ENCODE measurements at places on chromosomes 16 and 17.

DNA sequence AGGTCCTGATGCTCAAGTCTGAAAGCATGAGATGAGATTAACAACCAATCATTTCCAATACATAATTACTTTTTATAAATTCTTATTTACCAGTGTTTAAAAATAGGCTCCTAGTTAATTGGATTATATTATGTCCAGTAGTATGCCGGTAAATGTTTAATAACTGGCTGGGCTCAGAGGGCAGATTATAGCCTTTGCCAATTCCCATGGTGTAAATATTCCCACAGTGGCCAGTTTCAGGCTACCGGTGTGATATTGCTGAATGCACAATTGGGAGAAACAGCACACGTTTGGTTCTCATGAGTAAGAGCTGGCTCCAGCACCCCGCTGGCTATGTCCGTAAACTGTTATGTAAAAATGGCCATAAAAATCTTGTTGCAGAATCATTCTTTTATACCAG lies 167.6 kb downstream of the MRTFB start:
- DNase-seq = no peak

DNA sequence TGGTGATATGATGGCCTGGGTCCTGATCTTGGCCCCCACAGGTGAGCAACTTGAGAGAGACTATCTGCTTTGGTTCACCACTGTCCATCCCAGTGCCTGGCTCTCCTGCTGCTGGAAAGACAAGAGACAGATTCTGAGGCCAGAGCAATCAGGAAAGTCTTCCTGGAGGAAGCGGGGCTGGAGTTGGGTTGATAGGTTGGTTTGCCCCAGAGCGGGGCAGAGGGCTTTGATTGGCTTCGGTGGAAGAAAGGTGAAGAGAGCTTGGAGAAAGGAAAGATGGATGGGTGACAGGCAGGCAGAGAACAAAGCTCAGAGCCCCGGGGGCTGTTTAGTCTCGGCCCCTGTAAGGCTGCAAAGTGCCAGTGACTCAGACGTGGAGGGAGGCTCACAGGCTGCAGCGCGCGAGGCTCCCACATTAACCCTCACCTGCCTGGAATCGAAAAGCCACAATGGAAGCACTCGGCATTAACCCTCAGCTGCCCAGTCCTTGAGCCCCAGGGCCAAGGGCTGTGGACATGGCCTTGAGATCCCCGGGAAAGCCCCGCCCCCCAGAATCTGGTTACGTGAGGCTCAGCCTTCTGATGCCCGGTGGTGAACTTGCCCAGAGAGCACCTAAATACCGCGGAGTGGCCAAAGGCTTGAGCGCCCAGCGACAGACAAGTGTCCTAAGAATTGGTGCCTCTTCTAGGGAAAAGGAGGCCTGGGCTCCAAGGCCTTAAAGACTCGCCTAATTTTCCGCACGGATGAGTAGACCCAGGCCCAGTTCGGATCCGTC lies 996 bp upstream of the CPNE2 start:
- no peak for DNase-seq

DNA sequence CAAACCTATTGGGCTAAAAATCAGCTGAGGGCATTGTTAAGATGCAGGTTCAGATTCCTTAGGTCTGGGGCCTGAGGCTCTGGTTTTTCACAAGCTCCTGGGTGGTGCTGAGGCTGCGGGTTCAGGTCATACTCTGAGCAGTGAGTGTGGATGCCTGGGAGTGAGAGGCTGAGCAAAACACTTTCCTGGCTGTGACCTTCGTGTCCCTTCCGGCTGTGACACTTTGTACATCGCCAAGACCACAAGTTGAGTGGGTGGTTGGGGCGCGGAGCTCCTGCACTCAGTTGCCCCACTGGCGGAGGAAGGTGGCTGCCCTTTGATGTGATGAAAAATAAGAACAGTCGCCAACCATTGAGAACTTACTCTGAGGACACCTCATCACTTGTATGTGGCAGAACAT lies 24.8 kb downstream of the CCR7 start:
- DNase-seq = no peak

DNA sequence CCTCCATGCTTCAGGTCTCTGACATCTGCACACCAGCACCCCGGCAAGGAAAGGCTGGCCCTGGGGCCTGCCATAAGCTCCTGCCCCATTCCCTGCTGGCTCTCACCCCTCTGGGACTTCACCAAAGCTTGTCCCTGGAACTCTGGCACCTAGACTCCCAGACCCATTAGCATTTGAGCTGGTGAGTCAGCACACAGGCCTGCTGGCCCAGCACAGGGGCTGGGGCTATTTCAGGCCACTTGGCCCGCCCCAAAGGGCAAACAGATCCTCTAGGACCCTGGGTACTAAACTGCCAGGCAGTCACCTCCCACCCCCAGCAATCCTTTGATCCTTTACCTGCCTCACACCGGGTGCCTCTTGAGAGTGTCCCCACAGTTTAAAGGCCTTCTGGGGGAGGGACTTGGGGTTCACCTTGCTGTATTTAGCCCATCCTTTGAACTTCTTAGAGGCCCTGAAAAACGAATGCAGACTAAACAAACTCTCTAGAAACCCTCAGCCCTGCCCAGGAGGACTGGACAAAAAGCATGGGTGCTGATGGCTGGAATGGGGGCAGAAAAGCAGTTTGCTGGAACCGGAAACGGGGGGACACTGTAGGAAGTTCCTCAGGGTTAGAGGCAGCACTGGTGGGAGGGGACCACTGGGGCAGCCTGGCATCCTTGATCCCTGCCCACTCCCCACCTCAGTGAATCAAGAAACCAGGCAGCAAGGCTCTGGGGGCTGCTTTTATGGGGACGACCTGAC lies 3.2 kb upstream of the SAMD14 start:
- no peak for DNase-seq

DNA sequence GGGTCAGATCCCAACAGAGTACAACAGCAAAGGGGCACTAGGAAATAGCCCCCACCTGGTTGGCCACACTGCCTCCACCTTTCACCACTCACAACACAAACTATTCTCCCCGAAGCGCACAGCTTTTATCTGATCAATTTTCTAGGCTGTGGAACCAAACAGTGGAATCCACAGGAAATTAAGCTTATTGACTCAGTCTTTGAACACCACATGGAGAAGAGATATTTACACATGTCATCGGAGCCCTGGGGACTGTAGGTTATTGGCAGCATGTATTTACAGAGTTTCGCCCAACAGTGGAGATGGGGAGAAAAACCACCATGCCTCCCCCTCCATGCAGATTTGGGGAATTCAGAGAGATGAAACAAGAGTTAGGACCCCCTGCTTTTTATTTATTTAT lies 154.8 kb downstream of the XYLT1 start:
- DNase-seq = no peak

- DNase-seq = no peak
These were observed 580.8 kb upstream of the EEF2KMT start for GRCh38 chr16:5678371-5678770.

DNA sequence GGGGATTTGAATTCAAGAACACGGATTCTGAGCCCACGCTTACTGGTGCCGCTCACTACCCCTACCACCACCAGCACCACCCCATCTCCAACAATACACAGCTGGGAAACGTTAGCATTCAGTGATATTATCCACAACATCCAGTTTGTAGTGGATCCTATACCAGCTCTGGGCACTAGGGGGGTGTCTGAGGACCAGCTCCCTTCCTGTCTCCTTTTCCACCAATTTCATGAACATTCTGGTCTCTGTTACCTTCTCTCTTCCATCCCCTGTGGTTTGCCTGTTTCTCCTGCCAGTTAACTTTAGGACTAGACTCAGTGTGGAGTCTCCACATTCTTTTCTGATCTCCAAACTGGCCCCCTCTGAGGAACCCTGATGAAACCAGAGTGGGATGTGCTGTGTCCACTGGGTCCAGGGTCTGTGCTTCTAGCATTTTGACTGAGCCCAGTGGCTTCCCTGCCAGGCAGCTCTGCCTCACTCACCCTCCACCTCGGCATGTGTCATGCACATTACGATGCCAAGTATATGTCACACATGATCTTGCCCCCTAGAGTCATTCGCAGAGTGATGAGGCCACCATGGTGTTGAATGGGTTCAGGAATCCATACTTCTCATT lies 187.0 kb upstream of the CDH13 start:
- DNase-seq = no peak

GRCh38 chr16:51148678-51149228 lies 2.3 kb downstream of the SALL1 start:
- DNase-seq = no peak

DNA sequence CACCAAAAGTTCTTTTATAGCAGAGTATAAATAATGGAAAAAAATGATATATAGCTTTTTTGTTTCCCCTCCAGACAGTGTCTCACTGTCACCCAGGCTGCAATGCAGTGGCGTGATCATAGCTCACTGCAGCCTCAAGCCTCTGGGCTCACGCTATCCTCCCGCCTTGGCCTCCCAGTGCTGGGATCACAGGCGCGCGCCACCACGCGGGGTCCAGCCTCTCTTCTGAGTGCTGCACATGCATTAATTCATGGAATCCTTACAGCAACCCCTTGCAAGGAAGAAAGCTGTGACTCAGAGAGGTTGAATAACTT lies 18.0 kb upstream of the ZNF629 start:
- no peak for DNase-seq

- no peak for DNase-seq
These were observed 58.8 kb upstream of the MAF start for GRCh38 chr16:79659344-79659743.

DNA sequence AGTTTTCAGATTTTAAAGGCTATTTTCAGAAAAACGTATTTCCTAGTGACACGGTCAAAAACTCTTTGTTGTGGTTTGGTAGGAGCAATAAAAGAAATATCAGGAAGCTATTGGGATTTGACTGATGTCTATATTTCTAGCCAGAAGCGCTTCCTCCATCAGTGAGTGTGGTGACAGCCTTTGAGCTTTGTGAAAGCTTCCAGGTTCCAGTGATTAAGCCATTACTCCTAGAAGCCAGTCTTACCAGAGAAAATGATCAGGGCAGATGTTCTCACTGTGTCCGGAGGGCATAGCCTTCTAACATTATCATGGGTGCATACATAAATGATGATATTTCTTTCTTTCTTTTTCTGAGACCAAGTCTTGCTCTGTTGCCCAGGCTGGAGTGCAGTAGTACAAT lies 39.6 kb downstream of the MAP2K6 start:
- DNase-seq = no peak

DNA sequence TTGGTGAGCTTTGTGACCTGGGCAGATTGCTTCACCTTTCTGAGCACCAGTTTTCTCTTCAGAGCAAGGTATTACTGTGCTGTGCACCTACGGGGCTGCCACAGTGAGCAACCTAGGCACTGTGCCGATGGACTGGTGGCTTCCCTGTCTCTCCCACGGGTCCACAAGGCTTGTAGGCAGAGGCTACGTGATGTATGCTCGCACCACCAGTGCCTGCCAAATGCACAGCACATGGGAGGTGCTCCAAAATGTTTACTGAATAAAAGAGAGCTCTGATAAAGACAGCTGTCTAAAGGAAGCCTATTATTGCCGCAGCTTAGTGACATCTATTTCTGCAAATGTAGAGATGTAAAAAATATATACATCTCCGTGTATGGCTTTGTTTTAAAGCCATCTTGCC lies 139.2 kb downstream of the CDK5R1 start:
- DNase-seq = peak; percentile 59

DNA sequence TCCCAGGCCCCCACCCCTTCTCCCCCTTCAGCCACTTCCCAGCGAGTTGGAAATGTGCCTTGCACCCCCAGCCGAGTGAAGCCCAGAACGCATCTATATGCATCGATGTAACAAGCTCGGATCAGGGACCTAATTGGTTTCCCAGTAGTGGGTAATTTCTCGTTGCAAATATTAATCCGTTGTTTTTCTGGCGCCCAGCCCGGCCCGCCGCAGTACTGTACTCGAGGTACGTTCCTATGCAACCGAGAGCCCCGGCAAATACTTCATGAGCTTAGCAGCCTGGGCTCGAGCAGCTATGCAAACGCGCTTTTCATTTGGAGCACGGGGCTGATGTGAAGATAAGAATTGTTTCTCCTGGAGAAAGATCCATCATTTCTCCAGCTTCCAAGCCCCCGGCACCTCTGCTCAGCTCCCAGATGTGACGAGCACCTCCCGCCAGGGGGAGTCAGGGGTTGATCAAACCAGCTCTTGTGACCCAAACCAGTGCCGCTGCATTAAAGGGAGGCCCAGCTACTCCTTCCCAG lies 229.8 kb downstream of the KATNIP start:
- DNase-seq = peak; percentile 23

DNA sequence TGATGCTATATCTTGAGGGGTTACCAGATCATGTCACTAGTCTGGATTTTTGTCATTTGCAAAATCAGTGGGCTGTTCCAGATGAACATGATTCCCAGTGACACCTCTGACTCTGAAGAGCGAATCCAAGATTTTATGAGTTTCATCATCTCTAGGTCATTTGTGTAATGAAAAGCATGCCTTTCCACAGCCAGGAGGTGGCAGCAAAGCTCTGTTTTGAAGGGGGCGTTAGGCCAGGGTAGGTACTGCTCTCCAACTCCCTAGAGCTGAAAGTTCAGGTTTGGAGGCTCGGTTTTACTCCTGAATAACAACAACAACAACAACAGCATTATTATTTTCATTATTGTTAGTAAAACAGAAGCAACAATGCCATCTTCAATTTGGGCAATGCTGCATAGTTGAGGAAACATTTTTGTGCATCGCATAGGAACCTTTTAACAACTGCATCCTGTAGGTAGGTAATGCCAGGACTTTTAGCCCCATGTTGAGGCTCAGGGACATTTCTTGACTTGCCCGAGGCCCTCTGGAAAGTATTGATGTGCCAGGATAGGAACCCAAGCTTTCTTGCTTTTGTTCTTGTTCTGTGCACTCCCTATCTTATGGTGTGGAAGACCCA lies 77.0 kb downstream of the MYH13 start:
- DNase-seq = no peak

DNA sequence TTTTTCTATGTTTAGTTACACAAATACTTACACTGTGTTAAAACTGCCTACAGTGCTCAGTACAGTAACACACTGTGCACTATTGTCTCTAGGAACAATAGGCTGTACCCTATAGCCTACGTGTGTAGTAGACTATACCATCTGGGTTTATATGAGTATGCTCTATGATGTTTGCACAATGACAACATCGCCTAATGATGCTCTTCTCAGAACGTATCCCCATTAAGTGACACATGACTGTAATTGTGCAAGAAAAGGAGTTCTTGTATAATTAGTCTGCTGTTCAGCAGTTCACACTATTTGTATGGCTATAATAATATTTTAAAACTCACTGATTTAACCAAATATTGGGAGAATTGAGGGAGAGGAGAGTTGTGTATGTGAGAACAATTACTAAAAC lies 173.7 kb downstream of the TRIM37 start:
- DNase-seq = no peak
